ENCODE measurements at places on chromosomes 12 and 14. TPM values are rescaled to one million over a fixed set of nuclear protein-coding genes. Genes with fewer than 3 reads are reported as not detected.

CCDC197 gene
- total RNA-seq: not detected

C14orf180 gene
- total RNA-seq: not detected

OR10P1 gene
- not detected for total RNA-seq

TMEM233 gene
- not detected for total RNA-seq

TAS2R31 gene
- 1.5 TPM for total RNA-seq

GRIP1 gene
- 3.5 TPM for total RNA-seq

DNA sequence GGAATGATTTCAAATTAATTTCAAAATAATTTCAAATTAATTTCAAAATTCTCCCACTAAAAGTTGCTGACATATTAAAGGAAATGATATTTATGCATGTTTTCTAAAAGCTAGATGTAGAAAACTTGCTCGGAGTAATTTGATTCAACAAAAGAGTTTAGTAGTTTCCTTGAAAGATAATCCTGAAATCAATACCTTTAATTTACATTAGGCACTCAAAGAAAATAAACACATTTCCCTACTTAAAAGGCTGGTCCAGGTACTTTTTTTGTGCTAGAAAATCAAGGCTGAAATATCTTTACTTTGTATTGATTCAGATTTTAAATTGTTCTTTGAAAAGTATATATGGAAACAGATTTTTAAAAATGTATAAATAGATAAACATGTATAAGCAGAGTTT lies 370.5 kb downstream of the RAD51B start:
- DNase-seq: no peak

- DNase-seq: no peak
Observed at GRCh38 chr12:93743999-93744689, 67.0 kb downstream of the CRADD start.

DNA sequence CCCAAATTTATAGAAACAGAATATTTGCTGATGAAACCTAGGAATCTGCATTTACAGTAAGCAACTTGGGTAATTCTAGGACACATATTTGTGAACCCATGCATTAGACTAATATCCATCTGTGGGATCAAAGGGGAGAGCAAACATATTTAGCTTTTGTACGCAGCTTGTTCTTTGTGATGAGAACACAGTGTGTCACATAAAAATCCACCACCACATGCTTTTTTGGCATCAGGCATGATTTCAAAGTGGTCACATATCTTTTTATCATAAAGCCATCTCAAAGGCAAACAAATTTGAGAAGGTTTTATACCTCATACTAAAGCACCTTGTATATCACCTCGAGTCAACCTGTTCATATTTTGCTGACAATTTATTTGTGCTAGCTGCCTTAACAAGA lies 15.7 kb downstream of the DNAL1 start:
- DNase-seq: no peak

DNA sequence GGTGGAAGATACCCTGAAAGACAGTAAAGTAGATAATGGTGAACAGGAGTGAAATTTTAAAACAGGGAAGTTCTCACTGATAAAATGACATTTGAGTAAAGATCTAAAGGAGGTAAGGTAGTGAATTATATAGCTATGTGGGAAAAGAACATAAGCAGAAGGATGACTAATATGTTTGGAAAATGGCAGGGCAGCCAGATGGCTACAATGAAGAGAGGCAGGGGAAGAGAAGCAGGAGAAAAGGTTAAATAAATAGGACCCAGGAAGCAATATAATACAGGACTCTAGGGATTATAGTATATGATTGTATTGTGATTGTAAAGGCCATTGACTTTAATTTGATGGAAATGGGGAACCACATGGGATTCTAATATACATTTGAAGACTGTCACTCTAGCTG lies 33.0 kb downstream of the SCFD1 start:
- DNase-seq: no peak

GRCh38 chr14:92464156-92464555 lies 49.4 kb upstream of the RIN3 start:
- peak; percentile 17 for DNase-seq

GRCh38 chr12:32535288-32535999 lies 136.1 kb downstream of the FGD4 start:
- peak; percentile 69 for DNase-seq

GRCh38 chr12:131607658-131608447 lies 103.0 kb upstream of the SFSWAP start:
- DNase-seq: no peak

DNA sequence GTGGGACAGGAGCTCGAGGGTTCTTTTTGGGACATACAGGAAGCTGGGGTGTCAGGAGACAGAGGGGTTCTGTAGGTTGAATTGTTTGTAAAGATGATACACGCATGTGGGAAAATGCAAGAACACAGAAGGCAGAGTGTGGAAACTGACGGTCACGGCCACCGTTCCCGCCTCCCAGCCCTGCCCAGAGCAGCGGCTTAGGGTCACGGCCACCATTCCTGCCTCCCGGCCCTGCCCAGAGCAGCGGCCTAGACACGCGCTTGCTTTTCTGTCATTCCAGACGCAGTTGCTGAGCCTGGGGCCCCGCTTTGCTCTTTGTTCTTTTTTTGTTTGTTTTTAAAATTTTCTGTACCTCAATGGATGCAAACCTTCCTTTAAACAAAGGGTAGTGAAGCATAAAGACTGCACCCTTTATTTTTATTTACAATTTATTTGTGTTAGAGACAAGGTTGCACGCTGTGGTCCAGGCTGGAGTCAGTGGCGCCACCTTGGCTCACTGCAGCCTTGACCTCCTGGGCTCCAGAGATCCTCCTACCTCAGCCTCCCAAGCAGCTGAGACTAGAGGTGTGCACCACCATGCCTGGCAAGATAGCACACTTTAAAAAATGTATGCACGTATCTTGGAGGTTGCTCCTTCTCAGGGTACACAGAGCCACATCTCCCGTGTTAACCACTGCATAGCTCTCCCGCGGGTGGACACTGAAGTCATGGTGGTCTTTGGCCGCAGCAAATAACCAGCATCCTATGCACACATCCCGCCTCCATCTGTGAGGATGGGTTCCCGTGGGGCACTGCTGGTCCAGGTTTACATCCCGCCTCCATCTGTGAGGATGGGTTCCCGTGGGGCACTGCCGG lies 142.3 kb downstream of the ADGRD1 start:
- no peak for DNase-seq

GRCh38 chr12:105204916-105205315 lies 31.1 kb downstream of the APPL2 start:
- peak; percentile 80 for DNase-seq

DNA sequence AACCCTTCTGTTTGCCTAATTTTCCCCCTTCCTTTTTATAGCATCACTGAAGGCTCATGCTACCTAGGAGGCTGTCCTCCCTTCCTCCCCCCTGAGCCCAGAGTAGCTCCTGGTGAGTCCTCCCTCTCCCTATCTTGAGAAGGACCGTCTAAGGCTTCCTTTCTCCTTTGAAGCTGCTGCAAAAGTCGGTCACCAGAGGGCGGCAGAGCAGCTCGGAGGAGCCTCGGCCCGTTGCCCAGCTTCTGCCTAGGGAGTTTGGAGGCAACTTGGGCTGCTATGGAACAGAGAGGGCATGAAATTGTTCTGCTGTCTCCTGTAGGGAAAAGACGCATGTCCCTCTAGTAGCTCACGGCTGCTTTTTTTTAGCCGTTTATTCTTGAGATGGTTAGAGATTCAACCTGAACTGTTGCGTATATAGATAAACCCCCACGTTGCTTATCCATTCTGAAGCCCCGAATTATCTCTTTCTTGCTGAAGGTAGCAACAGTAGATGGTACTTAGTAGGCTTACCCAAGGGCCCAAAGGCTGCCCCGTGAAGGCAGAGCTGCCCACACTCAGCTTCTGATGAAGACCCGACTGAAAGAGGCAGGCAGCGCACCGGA lies 5.7 kb downstream of the WNT5B start:
- peak; percentile 71 for DNase-seq

- DNase-seq: no peak
Observed at GRCh38 chr12:104750061-104750460, 208.0 kb downstream of the SLC41A2 start.

- DNase-seq: no peak
Observed at GRCh38 chr14:40616579-40616978, 990.1 kb upstream of the LRFN5 start.

DNA sequence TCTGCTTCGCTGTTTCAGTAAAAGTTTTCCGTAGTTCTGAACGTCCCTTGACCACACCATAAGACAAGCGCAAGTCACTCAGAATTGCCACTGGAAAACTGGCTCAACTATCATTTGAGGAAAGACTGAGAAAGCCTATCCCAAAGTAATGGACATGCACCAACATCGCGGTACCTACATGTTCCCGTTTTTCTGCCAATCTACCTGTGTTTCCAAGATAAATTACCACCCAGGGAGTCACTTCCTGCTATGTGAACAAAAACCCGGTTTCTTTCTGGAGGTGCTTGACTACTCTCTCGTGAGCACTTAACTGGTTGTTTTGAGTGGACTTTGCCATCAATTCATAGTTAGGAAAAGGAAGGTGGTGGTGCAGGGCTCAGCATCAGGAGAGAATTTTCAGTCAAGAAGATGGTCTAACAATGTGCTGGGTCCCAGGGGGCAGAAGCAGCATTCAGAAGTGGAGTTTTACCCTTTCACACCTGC lies 1.4 kb downstream of the EGLN3 start:
- DNase-seq: no peak
